ENCODE measurements at places on chromosomes 3 and 15. TPM values are rescaled to one million over a fixed set of nuclear protein-coding genes. Genes with fewer than 3 reads are reported as not detected.

The SKIC8 gene
- 31.0 TPM for total RNA-seq

The PLSCR5 gene
- not detected for total RNA-seq

- DNase-seq, result no peak
Observed at GRCh38 chr3:26960382-26960781, 337.8 kb downstream of the LRRC3B start.

The CSPG4 gene
- not detected for total RNA-seq

DNA sequence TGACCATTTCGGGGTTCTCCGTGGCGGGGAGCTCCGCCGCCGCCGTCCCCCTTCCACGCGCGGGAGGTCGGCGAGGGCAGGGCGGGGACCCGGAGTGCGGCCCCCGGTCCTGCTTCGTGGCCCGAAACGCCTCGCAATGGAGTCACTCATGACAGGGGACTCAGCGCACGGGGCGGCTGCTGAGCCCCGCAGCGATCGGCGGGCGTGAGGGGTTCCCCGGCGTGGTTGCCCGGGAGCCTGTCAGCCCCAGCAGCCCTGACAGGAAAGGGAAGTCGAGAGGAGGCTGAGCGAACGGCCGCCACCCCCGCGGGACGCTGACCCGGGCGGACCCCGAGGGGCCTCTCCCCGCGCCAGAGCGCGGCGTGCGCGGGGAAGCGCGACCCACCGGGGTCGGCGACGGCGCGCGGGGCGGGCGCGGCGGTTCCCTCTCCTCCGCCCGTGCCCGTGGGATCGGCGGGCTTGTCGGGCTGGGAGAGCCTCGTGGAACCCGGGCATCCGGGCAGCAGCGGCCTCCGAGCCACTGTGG, 564 bp upstream of the PIGZ start:
- peak; percentile 72 for DNase-seq

DNA sequence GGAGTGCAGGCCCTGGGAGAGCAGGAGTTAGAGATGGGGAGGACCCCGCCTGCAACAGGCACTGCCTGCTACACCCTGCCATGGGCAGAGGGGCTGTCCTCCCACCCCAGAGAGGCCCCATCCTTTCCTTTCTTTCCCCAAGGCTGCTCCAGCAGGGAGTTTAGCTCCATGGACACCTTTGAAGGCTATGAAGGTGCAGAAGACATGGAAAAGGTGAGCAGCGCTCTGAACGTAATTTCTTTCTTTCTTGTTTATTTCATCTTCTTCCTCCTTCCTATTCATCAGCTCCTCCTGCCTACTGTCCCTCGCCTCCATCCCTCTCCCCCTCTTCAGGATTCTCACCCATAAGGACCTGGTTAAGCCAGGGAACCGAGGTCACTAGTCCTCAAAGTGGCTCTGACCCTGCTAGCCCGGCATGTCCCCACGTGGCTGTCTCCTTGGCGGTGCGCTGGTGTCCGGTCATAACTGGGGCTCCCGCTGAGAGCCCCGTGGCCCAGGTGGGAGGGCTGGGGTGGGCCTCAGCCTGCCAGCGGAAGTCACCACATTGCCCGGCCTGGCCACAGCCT, 16.0 kb upstream of the ADIPOQ start:
- peak; percentile 33 for DNase-seq

- peak; percentile 62 for DNase-seq
Observed at GRCh38 chr3:10945683-10946287, 46.8 kb upstream of the SLC6A1 start.

GRCh38 chr15:53591041-53591440, 168.4 kb downstream of the WDR72 start:
- no peak for DNase-seq

DNA sequence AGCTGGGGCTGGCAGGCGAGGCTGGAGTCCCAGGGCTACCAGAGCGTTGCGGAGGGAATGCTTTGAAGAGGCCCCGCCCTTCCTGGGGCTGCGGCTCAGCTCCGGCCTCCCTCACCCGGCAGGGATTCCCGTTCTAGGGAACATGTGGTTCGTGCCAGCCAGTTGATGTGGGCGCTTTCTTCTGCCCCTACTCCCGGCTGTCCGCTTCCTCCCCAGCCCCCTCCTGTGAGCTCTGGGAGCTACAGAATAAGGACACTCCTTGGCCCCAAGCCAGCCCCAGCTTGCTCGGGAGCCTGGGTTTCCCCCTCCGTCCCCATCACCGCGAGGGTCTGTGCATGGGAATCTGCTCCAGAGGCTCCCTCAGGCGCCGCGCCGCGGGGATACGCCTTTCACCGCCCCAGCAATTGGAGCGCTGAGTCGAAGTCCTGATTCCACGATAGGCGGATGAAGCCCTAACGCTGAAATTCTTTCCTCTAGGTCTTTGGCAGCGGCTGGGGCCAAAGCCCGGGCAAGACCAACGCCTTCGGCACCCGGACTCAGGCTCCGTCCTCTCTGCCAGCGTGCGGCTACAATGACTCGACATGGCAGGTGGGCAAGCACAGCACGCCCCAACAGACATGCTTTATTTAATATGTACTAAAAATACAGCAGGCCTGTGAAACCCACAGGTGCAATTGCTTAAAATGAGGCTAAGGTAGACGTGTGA, 69.5 kb downstream of the KLF15 start:
- DNase-seq, result no peak

DNA sequence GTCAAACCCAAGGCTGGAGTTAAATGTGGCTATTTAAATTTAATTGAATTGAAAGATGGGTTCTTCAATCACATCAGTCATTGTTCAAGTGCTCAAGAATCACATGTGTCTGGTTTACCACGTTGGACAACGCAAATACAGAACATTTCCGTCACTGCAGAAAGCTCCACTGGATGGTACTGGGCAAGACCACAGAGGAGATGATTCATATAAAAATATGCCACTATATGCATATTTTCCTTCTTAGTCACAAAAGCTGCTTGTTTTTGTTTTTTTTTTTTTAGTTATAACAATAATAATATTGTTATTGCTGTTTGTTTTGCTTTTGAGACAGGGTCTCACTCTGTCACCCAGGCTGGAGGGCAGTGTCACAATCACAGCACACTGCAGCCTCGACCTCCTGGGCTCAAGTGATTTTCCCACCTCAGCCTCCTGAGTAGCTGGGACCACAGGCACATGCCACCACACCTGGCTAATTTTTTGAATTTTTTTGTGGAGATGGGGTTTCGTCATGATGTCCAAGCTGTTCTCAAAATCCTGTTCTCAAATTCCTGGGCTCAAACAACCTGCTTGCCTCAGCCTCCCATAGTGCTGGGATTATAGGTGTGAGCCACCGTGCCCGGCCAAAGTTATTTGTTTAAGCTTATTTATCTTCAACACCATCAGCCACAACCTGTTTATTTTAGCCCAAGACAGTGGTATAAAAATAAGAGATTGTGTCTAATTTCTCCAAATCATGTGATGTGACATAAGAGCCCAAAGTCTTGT, 19.4 kb downstream of the RTP3 start:
- DNase-seq, result no peak

- DNase-seq, result no peak
Observed at GRCh38 chr15:97748576-97748975, 211.9 kb upstream of the ARRDC4 start.

GRCh38 chr3:46399557-46399956, 7.3 kb downstream of the CCR5AS start:
- DNase-seq, result no peak

The FBXO40 gene
- not detected for total RNA-seq

DNA sequence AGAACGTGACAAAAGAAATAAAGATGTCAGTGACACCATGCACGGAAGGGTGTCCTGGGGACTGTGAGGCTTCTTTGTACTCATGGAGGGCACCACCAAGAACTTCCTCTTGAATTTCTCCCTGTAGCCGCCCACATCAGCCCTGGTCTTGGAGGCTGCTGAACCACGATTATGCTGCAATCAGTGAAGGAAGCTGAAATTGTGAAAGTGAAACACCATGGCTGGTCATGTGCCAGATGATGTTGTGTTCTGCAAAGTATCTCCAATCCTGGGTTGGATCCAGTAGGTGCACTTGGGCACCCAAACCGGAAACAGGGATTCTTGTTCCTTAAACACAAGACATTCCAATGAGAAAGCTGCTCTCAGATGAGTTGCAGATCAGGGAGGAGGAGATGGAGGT, 104.4 kb upstream of the GOLGA6L6 start:
- peak; percentile 22 for DNase-seq

The FANCD2OS gene
- total RNA-seq, result not detected

DNA sequence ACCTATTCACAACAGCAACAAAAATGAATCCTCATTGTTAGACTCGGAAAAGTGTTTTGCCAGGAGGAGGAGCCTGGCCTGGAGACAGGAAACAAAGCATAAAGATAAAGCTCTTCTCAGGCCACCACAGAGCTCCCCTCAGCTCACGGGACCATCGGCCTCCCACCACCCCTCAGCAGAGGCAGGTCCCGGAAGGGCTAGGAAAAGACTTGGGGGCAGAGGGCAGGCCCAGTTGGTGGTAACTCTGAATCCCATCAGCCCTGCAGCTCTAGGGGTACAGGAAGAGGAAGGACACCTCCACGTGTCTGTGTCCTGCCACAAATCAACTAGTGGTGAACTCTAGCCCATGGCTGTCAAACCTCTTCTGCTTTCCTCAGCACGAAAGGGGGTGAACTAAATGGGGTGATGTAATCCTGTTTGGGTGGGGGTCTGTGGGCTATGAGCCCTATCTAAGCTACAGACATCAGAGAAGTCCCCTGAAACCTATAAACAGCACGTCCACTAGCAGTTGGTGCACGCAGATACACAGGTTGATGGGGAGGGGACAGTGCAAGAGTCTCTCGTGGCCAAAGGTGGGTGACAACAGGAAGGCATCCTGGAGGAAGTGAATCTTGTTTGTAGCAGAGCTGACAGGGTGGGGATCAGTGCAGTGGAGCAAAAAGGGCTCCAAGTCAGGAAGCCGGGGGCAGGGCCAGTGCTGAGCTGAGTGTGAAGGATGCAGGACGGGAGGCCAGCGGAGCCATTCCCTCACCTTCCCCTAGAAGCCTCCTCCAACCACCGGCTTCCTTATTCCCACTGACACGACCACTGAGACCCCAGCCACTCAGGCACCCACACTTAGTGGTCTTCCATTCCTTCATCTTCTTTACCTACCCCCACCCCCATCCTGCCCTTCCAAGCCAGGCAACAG, 111.1 kb upstream of the HACD2 start:
- no peak for DNase-seq

- DNase-seq, result no peak
Observed at GRCh38 chr3:4065554-4065953, 237.6 kb upstream of the SETMAR start.

DNA sequence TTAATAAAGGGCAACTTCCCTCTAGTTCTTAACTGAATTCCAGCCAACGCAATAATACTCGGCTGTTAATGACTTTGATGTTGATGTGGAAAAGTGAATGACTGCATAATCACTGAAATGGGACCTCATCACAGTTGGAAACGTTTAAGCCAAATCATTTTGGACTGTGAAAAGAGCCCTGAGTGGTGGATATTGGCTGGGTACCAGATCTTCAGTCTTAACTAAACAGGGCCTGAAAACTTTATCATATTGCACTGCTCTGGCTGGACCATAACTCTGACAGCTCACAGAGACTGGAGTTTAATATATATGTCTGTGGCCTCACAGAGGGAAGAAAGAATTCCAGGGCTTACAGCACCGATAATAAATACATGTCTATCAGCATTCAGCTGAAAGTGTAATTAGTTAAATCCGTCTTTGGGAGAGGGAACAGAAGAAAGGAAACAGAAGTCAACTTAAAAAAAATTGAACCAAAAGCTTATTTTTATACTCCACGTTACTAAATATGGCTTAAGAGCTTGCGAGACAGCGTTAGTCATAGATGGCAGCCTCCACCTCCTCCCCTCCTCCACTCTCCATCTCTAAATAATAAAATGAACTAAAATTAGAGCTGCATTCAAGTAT, 222.3 kb upstream of the CDIN1 start:
- no peak for DNase-seq

DNA sequence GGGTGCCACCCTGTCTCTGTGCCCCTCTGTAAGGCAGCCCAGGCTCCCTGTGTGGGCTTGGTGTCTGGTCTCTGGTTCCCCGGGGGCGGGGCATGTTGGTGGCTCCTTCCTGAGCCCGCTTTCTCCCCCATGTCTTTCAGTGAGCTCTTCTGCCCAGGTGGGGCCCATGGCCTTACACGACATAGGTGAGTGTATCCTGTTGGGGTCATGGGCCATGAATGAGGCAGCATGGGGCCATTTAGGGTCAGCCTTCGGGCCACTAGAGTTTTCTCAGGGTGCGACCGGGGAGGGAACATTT, 195.1 kb downstream of the UBE3A start:
- DNase-seq, result no peak

- no peak for DNase-seq
Observed at GRCh38 chr15:84634228-84634837, 19.8 kb downstream of the WDR73 start.

DNA sequence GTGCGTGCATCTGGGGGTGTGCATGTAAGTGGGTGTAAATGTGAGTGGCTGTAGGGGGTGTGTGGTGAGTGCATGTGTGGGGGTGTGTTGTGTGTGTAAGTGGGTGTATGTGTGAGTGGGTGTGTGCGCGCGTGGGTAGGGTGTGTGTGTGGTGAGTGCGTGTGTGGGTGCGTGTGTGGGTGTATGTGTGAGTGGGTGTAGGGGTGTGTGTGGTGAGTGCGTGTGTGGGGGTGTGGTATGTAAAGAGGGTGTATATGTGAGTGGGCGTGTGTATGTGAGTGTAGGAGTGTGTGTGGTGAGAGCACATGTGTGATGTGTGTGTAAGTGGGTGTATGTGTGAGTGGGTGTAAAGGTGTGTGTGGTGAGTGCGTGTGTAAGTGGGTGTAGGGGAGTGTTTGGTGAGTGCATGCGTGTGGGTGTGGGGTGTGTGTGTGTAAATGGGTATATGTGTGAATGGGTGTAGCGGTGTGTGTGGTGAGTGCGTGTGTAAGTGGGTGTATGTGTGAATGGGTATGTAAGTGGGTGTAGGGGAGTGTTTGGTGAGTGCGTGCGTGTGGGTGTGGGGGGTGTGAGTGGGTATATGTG, 916 bp upstream of the CPN2 start:
- DNase-seq, result no peak

The SPATA12 gene
- total RNA-seq, result not detected

The FGD5 gene
- total RNA-seq, result not detected

DNA sequence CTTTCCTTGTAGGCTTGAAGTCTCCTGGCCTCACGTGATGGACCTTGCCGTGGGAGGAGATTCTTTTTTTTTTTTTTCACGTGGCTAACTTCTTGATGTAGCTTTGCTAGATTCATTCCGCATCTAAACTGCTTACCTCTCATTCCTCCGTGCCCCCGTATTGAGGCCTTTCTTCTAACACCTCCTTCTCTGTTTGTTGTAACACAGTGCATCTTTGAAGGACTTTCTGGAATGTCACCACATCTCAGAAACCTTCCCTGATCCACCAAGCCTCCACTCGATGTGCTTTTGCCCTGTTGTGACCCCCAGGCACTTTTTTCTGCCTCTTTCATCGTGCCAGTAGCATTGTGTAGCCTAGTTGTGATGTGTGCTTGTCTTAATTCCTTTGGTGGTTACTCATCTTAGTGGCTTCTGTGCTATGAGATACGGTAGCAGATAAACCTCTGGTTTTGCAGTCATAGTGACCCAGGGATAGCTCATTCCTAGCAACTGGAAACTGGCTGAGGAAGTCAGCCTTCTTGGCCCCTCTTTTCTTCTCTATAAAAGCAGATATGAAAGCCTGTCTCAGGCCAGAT, 1.6 kb upstream of the BNC1 start:
- DNase-seq, result no peak

GRCh38 chr15:28098766-28099554, at the start of gene OCA2:
Gene OCA2 (minus strand): TSS chr15:28099315. CDS start chr15:28081874, 17,441 bp downstream.
- DNase-seq, result peak; percentile 73

The GOLGA8S gene
- total RNA-seq, result 0.07 TPM

GRCh38 chr3:172591125-172591605, 67.9 kb upstream of the TNFSF10 start:
- no peak for DNase-seq

The CCDC13 gene
- total RNA-seq, result 0.32 TPM
